ENCODE measurements at places on chromosomes 2 and 18.

- DNase-seq: no peak
These were observed 107.3 kb upstream of the PID1 start for GRCh38 chr2:229378386-229378785.

- no peak for DNase-seq
These were observed 60.3 kb downstream of the LPIN2 start for GRCh38 chr18:2952605-2953004.

- peak; percentile 83 for DNase-seq
These were observed 1583.4 kb upstream of the PIK3C3 start for GRCh38 chr18:40371673-40372072.

- DNase-seq: peak; percentile 45
These were observed 27.5 kb upstream of the CD28 start for GRCh38 chr2:203678971-203679370.

- no peak for DNase-seq
These were observed 48.7 kb downstream of the ST3GAL5 start for GRCh38 chr2:85840091-85840490.

DNA sequence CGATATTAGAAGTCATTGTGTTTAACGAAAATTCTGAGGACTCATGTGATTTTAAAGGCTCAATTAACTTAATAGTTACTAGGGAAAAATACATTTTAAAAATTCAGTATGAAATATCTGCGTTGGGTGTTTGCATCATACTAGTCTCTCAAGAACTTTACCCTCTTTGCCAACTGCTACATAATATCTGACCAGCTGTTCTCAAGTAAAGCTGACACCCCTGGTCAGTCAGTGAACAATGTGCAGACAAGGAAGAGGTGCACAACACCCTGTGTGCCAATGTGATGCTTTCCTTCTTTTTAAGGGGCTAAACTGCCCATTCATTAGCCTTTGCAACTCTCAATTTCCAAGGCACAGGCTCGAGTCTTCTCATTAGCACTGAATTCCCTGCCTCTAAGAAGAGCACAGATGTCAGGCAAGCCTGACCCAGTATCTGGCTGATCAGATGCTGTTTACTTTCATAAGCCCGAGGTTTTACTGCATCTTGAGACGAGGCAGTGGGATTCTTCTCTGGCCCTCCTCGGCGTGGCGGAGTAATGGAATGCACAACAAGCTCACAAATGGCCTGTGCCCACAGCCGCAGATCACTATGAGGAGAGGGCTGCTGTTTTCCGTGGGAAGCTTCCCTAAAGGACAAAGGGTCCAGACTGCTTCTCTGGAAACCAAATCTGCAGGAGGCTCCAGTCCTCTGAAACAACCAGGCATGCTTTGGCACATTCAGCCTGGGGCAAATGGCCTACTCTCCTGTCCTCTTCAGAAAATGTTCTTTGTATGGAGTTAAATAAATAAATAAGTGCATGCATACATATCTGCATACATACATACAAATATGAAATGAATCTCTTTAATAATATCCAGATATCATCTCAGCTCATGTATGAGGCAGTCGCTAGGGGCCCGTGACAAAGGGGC is 240.3 kb downstream of the ZNF521 start:
- DNase-seq: no peak

- DNase-seq: no peak
These were observed 77.8 kb downstream of the DDX1 start for GRCh38 chr2:15669375-15669910.

DNA sequence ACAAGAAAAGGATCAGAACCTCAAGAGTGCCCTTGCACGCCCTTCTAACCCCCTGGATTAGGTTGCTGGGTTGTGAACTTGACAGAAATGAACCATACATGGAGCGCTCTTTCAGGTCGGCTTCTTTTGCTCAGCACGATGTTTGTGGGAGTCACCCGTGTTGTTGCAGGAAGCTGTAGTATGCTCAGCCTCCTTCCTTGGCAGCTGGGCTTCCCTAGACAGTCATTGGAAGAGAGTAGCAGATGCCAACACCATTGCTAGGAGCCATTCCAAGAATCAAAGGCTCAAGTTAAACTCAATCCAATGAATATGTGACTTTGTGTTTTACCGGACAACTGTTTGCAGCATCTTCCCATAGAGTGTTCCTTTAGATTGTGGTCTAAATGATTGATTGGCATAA is 47.0 kb downstream of the RAB12 start:
- no peak for DNase-seq

DNA sequence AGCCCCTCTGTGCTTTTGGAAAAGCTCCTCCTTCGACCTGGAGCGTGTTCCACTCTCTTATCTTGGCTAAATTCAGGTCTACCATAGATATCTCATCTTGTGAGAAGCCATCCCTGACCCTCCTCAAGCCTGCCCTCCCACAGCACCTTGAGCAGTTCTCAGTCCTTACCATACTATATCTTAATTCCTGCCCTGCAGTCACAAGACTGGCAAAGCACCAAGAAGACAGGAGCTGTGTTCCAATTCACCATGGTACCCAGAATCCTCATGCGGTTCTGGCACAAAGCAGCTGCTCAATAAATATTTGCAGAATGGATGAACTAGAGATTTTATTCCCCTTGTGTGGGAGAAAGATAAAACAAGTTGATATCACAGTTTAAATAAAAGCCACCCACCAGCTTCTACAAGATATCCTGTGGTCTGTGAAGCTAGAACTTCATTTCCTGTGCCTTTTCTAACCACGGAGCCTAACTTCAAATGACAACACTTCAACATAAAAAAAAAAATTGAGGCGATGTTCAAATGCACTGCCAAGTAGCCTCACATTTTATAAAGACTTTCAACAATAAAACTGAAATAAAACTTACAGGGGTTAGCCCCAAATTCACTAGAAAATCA is 19.5 kb downstream of the MARCHF4 start:
- DNase-seq: no peak

GRCh38 chr2:227491386-227491785 is 19.4 kb downstream of the AGFG1 start:
- no peak for DNase-seq

DNA sequence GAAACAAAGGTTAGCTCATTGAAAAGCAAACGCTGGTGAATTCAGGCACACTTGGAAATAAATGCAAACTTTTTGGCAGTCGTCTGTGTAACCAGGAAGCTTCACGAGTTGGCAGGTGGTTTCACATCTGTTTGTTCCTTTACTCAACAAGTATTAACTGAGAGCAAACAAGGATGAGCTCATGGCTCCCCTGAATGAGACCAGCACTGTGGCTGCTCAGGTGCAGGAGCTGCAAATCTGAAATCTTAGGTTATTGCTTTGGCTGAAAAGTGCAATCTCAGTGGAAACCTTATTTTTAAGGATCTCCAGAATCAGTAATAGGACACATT is 46.3 kb downstream of the SH3RF3 start:
- no peak for DNase-seq

GRCh38 chr2:7896940-7897487 is 784.8 kb upstream of the ID2 start:
- no peak for DNase-seq

DNA sequence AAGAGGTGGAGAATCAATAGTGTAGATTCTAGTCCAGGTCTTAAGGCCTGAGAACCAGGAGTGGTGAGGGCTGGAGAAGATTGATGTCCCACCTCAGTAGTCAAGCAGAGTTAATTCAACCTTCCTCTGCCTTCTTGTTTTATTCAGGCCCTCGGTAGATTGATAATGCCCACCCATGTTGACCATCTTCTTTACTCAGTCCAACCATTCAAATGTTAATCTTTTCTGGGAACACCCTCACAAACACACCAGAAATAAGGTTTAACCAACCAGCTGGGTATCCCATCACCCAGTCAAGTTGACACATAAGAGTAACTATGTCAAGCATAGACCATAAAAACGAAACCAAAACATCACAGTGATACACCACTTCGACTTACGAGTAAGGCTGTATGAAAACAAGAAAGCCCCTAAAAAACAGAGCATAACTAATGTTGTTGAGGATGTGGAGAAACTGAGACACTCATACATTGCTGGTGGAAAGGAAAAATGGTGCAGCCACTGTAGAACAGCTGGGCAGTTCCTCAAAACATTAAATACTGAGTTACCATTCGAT is 57.5 kb downstream of the SLC35F5 start:
- no peak for DNase-seq

DNA sequence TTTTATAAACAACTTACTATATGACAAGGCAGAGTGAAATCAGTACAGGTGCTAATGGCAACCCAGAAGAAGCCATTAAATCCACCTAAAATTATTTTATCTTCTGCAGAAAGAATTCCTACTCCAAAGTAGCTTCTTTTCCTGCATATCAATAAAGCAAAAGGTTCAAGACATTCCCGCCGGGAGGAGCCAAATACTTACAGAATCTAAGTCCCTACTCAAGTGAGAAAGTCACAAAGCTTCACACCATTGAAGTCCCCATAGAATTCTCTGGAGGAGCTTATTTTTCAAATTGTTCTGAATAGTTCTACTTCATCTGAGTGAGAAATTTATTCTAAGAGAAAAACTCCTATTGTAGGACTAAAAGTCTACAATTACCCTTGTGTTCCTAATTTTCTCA is 233.7 kb upstream of the HNRNPA3 start:
- DNase-seq: no peak

DNA sequence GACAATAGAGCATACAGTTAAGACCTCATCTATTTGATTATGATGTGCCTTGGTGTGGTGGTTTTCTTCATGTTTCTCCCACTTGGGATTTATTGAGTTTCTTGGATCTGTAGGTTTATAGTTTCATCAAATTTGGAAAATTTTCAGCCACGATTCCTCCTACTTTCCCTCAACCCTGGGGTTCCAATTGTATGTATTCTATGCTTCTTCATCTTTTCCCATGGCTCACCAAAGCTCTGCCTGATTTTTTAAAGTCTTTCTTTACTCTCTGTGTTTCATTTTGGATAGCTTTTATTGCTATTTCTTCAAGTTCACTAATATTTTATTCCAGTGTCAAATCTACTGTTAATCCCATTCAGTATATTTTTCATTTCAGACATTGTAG is 132.7 kb downstream of the CTIF start:
- no peak for DNase-seq

- DNase-seq: no peak
These were observed 36.6 kb downstream of the CASP10 start for GRCh38 chr2:201219328-201220096.

DNA sequence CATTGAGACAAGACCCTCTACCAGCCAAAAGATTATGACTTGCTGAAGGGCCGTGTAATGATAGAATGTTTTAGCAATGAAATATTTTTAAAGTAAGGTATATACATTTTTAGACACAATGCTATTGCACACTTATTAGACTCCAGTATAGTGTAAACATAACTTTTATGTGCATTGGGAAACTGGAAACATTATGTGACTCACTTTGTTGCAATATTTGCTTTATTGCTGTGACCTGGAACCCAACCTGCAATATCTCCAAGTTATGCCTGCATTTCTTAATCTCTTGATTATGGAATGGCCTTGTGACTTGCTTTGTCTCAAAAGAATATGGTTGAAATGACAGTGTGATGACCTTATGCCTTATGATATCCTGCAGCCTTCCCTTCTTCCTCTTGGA is 502.0 kb downstream of the EPHA4 start:
- no peak for DNase-seq

- no peak for DNase-seq
These were observed 62.3 kb upstream of the FSIP2 start for GRCh38 chr2:185676316-185676715.

DNA sequence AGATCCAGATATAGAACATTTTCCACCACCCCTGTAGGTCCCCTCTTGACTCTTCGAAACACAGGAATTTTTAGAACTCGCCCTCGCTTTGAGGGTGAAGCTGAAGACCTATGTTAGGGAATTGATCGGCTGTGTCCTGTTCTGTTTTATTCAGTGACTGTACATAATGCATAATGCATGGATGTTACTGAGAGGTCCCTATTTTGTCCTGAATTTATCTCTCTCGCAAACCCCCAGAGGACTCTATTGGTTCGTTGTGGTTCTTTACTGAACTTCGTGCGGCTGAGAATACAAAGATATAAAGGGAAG is 431 bp upstream of the EIF5B start:
- no peak for DNase-seq

DNA sequence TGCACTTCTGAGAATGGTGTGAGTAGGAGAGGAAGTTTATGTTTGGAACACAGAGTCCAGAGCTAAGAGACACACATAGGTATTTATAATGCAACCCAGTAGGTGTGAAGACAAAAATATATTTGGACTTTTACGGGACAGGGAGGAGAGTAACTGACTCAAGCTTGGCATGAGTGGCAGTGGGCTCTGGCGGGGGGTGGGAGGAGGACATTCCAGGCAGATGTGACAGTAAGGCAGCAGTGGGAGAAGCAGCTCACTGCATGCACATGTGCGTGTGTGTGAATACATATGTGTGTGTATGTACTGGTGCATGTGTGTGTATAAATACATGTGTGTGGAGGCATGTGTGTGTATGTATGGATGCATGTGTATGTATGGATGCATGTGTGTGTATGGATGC is 51.4 kb downstream of the DCDC2C start:
- DNase-seq: no peak

DNA sequence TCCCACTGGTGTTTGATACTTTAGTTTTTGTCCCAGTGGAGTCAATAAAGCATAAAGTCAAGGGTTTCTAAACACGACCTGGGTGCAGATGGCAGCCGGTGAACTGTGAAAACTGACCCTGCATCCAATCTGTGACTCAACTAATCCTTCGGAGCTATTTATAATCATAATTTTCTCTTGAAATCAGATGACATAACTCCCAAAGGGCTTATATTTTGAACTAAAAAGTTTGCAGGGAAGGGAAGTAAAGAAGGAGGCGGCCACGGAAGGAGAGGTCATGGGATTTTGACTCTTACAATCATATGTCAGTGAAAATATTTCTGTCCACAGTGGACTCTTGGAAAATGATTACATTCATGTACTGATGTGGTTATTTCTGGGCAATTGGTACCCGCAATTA is 178.5 kb downstream of the PDE1A start:
- DNase-seq: no peak

GRCh38 chr2:181309586-181309985 is 147.6 kb upstream of the ITGA4 start:
- no peak for DNase-seq

DNA sequence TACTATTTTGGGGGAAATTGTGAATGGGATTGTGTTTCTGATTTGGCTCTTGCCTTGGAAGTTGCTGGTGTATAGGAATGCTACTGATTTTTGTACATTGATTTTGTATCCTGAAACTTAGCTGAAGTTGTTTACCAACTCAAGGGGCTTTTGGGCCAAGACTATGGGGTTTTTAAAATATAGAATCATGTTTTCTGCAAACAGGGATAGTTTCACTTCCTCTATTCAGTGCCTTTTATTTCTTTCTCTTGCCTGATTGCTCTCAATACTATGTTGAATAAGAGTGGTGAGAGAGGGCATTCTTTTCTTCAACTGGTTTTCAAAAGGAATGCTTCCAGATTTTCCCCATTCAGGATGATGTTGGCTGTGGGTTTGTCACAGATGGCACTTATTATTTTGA is 1383.8 kb upstream of the ACVR2A start:
- no peak for DNase-seq

- DNase-seq: no peak
These were observed 90.9 kb downstream of the ATAD2B start for GRCh38 chr2:23835988-23836387.

Data from IMR-90 (cell line).